ENCODE measurements at places on chromosomes 4 and X. TPM values are rescaled to one million over a fixed set of nuclear protein-coding genes. Genes with fewer than 3 reads are reported as not detected.

CXorf51B gene
- not detected for total RNA-seq

LNX1 gene
- total RNA-seq = not detected

DMRTC1 gene
- not detected for total RNA-seq

RTL5 gene
- total RNA-seq = 0.92 TPM

NEUROG2 gene
- total RNA-seq = not detected

FGFBP2 gene
- 0.51 TPM for total RNA-seq

GRCh38 chr4:1126506-1126905 lies 13.1 kb upstream of the RNF212 start:
- no peaks in the 10 kb centered on the region for H3K4me1 ChIP-seq
- H3K27me3 ChIP-seq = peaks cover 3% of the 10 kb centered on the region
- H3K27ac ChIP-seq = no peak overlapping the region
- no peak for DNase-seq
- H3K4me3 ChIP-seq = no peak overlapping the region

- peaks cover 30% of the 10 kb centered on the region for H3K36me3 ChIP-seq
- peak; percentile 83 for DNase-seq
- peak overlapping the region; percentile 86 for H3K4me3 ChIP-seq
- H3K27ac ChIP-seq = peak overlapping the region; percentile 91
- H3K27me3 ChIP-seq = no peaks in the 10 kb centered on the region
Measured at GRCh38 chrX:49172280-49172780, 632 bp downstream of the PLP2 start.

DNA sequence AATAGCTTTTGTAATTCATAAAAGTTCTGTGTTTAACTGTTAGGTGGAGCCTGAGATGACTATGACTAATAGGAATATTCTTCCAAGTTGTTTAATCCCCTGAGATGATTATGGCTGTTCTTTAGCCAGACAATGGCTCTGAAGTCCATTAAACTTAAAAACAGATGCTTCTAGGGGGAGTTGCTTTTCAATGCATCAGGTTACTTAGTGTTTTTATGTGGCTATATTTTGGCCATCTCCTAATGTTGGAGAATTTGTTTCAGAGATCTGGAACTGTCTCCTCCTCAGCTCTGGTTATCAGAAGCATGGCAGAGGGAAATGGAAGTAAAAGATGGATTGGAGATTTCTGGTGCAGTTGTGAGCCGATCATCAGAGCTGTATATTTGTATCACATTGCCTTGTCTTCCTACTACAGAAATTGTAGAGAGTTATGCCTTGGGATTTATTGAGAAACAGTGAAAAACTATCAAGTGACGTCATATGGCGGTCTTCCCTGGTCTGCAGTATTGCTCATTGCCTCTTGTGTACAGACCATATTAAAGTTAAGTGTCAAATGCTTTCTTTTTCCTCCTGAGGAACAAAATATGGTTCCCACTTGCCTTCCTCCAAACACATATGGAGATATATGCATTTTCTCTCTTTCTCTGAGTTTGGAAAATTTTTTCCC lies 29.8 kb downstream of the SGMS2 start:
- no peak for DNase-seq
- no peaks in the 10 kb centered on the region for H3K4me1 ChIP-seq
- H3K27me3 ChIP-seq = peaks cover 41% of the 10 kb centered on the region
- H3K4me3 ChIP-seq = no peak overlapping the region

DNA sequence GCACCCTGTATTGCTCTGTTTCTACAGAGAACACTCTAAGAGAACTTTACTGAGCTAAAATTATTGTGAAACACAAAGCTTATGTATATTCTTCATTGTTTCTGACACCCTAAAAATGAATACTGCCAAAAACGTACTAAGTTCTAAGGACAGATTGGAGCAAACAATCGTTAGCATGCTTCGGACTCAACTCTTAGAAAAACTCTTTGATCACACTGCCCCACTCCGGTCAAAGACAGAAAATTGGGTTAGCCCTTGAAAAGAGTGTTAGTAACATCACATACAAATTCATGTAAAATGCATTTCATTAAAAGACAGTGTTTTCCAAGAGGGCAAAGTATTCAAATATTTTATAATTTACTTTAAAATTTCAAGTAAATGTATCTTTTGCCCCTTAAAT lies 177.4 kb downstream of the DCHS2 start:
- no peak overlapping the region for H3K4me3 ChIP-seq
- H3K36me3 ChIP-seq = no peaks in the 10 kb centered on the region
- no peaks in the 10 kb centered on the region for H3K4me1 ChIP-seq
- peaks cover 1% of the 10 kb centered on the region for H3K27me3 ChIP-seq
- H3K27ac ChIP-seq = no peak overlapping the region
- no peak for DNase-seq

DNA sequence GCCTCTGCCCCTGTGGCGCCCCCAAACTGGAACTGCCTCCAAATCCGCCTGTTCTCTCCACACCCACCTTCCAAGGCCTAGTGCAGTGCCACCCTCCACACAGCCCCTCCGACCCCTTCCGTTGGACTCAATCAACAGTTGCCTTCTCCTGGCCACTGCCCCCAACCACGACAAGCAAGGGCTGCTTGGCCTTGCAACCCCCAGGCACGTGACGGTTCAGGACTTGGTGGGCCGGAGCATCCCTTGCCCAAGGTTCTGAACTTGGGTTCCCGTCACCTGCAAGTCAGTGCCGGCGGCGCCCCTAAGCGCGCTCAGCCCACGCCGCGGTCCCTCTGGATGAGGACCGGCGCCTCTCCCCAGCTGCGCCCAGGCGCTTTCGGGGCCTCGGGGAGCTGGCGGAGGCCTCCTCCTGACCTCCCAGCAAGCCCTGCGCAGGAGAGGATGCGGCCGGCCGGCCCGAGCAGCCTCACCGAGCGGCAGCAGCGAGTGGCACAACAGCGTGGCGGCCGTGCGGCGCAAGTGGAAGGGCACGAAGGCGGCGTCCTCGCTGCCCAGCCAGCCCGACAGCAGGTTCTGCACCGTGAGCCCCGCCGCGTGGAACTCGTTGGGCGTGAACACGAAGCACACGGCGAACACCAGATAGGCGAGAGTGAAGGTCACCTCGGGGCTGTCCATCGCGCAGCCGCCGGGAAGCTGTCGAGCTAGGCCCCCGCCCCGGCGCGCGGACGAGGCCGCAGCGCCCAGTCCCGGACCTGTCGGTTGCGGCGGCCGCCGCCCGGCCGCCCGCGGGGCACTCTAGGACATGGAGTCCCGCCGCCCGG lies 750 bp downstream of the TMEM129 start:
- H3K4me1 ChIP-seq = peaks cover 53% of the 10 kb centered on the region
- DNase-seq = peak; percentile 69
- H3K27me3 ChIP-seq = no peaks in the 10 kb centered on the region
- peak overlapping the region; percentile 88 for H3K4me3 ChIP-seq

- no peak for DNase-seq
- peak overlapping the region; percentile 78 for H3K4me3 ChIP-seq
- no peaks in the 10 kb centered on the region for H3K27me3 ChIP-seq
- no peak overlapping the region for H3K27ac ChIP-seq
- H3K36me3 ChIP-seq = peaks cover 34% of the 10 kb centered on the region
- H3K4me1 ChIP-seq = peaks cover 6% of the 10 kb centered on the region
Measured at GRCh38 chr4:6576512-6576911, 1.5 kb downstream of the MAN2B2 start.

DNA sequence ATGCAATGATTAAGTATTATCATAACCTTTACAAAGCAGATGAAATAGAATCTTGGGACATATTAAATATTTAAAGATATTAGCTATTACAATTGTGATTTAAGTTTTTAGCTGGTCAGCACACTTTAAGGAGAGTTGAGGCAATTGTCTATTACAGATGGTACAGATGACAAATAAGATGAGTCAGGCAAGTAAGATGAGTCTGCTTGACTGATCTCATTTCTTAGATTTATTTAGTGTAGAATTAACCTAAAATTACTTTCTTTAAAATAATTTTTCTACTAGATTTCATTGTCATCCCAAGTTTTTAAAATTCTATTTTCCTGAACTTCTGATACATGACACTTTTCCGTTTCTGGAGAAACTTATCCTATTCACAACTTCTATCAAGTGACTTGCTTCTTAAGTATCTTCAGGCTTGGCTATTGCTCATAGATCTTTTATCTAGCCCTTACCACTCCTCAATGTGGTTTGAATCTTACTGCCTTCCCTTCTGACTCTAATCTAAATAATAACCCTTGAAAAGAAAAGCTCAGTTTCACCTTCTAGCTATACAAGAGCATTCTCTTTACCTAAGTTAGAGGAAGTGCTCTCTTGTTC lies 32.9 kb downstream of the CXCL1 start:
- no peak overlapping the region for H3K4me3 ChIP-seq
- no peak overlapping the region for H3K27ac ChIP-seq
- no peaks in the 10 kb centered on the region for H3K4me1 ChIP-seq

DNA sequence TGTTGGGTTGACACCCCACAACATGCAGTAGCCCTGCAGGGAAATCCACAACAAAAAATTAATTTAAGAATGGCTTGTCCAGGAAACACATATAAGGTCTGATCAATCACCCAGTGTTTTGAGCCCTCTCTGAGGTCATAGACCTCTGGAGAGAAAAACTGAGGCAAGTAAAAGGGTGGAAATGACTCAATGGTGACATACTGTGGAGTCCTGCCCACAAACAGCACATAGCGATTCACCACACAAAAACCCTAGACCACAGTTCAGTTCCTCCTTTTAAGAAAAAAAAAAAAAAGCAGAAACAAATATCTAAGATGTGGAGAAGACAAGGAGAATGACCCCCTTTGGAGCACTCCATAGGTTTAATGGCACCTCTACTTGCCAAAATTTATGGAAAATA lies 2691.0 kb downstream of the PCDH7 start:
- H3K4me3 ChIP-seq = no peak overlapping the region
- H3K36me3 ChIP-seq = no peaks in the 10 kb centered on the region
- H3K4me1 ChIP-seq = no peaks in the 10 kb centered on the region

- H3K27me3 ChIP-seq = no peaks in the 10 kb centered on the region
- no peak overlapping the region for H3K4me3 ChIP-seq
- H3K4me1 ChIP-seq = peaks cover 21% of the 10 kb centered on the region
Measured at GRCh38 chrX:77918568-77918967, 8.1 kb downstream of the ATP7A start.

- H3K4me3 ChIP-seq = no peak overlapping the region
- H3K27ac ChIP-seq = no peak overlapping the region
- no peaks in the 10 kb centered on the region for H3K4me1 ChIP-seq
- no peak for DNase-seq
Measured at GRCh38 chr4:86759298-86759697, 89.9 kb downstream of the SLC10A6 start.

- H3K4me3 ChIP-seq = no peak overlapping the region
- H3K36me3 ChIP-seq = peaks cover 12% of the 10 kb centered on the region
- H3K27me3 ChIP-seq = no peaks in the 10 kb centered on the region
- DNase-seq = peak; percentile 56
- no peak overlapping the region for H3K27ac ChIP-seq
Measured at GRCh38 chrX:154486052-154486395, 391 bp downstream of the UBL4A start.

DNA sequence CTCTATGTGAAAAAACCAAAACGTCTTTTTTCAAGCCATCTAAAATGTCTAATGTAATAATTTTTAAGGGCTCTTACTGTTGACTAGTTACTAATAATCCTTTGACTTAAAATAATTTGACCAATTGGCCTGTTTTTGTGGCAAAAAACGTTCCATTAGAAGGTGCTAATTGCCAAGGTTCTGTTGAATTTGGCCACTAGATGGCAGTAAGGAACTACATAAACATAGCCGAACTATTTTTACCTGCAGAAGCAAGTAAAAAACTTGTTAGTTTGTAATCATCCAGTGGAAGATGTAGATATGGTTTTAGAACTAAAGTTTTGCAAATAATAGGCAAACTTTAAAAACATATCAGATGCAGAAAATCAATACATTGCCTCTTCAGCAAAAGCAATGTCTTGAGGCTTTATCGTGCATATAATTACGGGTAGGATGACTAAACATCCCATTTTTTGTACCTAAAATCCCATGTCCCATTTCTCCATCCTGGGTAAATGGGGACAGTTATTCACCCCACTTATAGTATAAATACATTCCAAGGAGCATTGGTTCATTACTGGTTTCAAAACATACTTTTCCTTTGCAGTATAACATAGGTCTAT lies 57.6 kb downstream of the PROM1 start:
- peaks cover 31% of the 10 kb centered on the region for H3K27me3 ChIP-seq
- H3K36me3 ChIP-seq = no peaks in the 10 kb centered on the region
- H3K4me3 ChIP-seq = no peak overlapping the region
- H3K4me1 ChIP-seq = peaks cover 10% of the 10 kb centered on the region
- no peak overlapping the region for H3K27ac ChIP-seq
- no peak for DNase-seq

DNA sequence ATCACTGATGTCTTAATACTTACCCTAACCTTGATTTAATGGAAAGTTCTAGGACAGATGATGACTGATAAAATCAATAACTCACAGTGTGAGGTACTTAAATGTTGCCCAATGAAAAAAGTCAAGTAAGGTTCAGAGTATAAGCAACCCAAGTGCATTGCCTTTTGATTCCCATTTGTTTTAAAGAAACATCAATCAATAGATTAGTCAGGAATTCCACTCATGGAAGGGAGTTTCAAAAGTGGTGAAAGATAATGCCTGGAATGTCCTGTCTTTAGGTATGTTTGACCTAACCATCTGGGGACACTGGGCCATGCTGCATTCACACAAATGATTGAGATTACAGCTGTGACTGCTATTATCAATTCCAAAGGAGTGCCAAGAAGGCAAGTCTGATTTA lies 259.7 kb downstream of the PPARGC1A start:
- no peaks in the 10 kb centered on the region for H3K27me3 ChIP-seq
- H3K27ac ChIP-seq = no peak overlapping the region
- no peaks in the 10 kb centered on the region for H3K4me1 ChIP-seq

- no peaks in the 10 kb centered on the region for H3K27me3 ChIP-seq
- DNase-seq = peak; percentile 15
- H3K36me3 ChIP-seq = no peaks in the 10 kb centered on the region
- H3K4me1 ChIP-seq = peaks cover 2% of the 10 kb centered on the region
- H3K4me3 ChIP-seq = peak overlapping the region; percentile 73
- no peak overlapping the region for H3K27ac ChIP-seq
Measured at GRCh38 chrX:19372547-19373331, 29.0 kb downstream of the PDHA1 start.

DNA sequence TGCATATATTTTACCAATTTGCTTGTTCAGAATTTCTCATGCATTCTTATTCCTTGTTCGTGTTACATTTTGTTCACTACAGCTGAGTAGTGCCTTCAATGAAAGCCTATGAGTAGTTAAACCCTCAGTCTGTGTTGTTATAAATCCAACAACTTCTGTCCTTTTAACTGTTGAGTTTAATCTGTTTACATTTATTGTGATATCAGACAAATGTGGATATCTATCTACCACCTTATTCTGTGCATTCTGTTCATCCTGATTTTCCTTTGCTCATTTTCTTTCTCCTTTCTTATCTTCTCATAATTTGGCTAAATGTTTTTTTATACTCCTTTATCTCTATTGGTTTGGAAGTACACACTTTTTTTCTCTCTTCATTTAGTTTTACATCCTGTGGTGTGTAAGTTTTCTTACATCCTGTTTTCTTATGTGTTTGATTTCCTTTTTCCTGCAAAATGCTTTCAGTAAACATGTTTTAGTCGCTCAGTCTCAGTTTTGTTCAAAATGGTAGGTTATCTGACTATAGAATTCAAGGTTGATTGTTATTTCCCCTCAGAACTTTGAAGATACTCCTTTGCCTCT lies 54.2 kb downstream of the CASP6 start:
- no peak for DNase-seq
- H3K36me3 ChIP-seq = peaks cover 28% of the 10 kb centered on the region
- peaks cover 42% of the 10 kb centered on the region for H3K4me1 ChIP-seq
- H3K4me3 ChIP-seq = peak overlapping the region; percentile 28
- H3K27me3 ChIP-seq = no peaks in the 10 kb centered on the region

- no peak for DNase-seq
- no peaks in the 10 kb centered on the region for H3K4me1 ChIP-seq
Measured at GRCh38 chr4:109128589-109128988, 173.9 kb downstream of the COL25A1 start.

Measured in activated CD4-positive, alpha-beta memory T cell treated with anti-CD3 and anti-CD28 coated beads for 36 hours (primary cell).